ENCODE measurements at places on chromosomes 16 and 17.

DNA sequence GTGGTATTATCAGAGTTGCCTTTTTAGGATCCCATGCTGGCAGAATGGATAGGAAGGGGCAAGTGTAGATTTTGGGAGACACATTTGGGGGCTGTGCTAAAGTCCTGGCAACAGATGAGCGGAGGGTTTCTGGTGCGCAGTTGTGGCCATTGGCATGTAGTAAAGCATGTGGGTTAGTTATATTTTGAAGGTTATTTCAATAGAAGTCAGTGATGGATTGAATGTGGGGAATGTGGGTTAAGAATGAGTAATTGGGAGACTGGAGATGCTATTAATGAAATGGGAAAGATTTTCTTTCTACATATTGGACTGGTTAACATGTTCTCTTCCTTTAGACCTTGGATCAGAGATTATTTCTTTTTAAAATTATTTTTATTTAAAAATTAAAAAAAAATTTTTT is 10.0 kb downstream of the DUS2 start:
- no peak for DNase-seq

GRCh38 chr16:71568551-71568950 is 8.3 kb downstream of the TAT start:
- no peak for DNase-seq

DNA sequence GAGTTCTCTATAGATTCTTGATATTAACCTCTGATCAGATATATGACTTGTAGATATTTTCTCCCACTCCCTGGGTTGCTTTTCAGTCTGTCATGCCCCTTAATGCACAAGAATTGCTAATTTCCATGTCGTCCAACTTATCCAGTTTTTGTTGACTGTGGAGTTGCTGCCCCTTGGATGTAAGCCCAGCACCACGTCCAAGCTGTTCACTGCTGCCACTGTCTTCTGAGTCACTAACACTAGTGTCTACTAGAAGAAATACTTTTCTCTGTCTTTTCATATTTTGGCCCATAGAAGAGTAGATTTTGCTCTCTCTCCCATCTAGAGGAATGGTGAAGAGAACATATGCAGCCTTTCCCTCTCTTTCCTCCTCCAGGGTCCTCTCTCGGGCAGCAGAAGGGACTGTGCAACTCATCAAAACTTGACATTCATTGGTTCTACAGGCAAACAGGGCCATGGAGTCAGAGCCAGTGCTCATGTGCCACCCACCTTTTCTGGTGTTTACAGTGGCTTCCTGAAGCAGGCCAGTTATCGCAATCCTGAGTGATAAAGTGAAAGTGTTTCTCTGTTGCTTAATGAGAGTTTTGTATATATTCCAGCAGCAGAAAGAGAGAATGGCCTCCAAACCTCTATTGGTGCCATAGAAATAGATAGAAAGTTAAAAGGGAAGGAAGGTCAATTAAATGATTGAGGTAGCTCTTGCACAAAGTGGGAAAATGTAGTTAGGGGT is 22.6 kb upstream of the PMP22 start:
- DNase-seq: no peak

GRCh38 chr17:77319211-77320043 is 178.7 kb downstream of the SEC14L1 start:
- DNase-seq: peak; percentile 81

DNA sequence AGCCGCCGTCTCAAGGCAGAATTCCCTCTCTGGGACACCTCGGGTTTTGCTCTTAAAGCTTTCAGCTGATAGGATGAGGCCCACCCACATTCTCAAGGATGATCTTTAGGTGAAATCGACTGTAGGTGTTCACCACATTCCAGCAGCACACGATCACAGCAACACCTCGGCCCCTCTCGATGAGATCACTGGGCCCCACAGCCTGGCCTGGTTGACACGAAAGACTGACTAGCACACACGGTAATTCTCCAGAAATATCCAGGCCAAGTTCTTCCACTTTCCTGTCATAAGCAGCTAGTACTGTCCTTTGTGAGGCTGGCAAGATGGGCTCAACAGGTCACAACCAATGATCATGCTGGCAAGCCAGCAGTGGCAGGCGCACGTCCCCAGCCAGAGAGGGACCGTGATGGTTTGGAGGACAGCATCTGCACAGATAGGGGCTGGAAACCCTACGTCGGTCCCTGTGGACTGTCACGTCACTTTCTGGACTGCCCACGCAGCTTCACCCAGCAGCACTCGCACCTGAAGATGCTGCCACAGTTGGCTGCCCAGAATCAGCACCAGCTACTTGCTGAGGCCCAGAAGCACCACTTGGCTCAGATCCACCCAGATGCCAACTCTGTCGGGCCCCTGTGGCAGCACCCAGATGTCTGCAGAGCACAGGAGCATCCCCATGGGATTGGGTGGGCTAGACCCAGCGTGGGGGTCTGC is 17.4 kb downstream of the TMC6 start:
- DNase-seq: no peak

GRCh38 chr16:51442141-51442870 is 291.2 kb upstream of the SALL1 start:
- no peak for DNase-seq

- no peak for DNase-seq
These were observed 5.7 kb downstream of the TPPP3 start for GRCh38 chr16:67387479-67388079.

DNA sequence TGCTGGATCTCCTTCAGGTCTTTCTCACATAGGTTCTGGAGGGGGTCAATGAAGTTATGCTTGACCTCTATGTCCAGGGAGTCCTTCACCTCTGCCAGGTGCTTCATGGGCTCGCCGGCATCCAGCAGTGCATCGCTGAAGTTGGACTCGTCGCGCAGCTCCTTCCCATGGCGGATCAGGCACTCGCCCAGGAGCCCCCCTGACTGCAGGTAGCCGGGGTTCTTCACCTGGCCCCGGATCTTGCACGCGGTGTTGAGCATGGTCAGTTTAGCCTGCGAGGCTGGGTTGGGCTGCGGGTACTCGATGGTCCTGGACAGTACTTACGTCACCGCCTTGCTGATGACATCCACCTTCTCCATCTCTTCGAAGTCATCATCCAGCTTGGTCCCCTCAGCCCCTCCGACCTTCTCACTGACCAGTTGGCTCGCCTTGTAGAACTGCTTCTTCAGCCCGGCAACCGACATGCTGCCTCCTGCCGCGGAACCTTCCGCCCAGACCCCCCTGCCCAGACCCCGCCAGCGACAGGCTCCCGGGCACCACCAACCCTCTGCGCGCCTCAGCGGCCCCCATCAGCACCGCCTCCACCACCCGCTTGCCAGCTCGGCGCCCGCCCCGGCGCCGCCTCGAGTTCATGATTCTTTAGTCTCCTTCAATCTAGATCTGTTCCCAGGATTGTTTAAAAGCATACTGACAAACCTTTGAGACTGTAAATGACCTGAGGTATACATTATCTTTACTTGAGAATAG is 99.8 kb downstream of the KPNA2 start:
- DNase-seq: no peak

- DNase-seq: peak; percentile 90
These were observed 621 bp downstream of the CEP95 start for GRCh38 chr17:64507413-64507782.

GRCh38 chr16:67034487-67034886 is 5.5 kb downstream of the CBFB start:
- DNase-seq: peak; percentile 22

- peak; percentile 54 for DNase-seq
These were observed 7.3 kb downstream of the RGS11 start for GRCh38 chr16:268141-269053.

DNA sequence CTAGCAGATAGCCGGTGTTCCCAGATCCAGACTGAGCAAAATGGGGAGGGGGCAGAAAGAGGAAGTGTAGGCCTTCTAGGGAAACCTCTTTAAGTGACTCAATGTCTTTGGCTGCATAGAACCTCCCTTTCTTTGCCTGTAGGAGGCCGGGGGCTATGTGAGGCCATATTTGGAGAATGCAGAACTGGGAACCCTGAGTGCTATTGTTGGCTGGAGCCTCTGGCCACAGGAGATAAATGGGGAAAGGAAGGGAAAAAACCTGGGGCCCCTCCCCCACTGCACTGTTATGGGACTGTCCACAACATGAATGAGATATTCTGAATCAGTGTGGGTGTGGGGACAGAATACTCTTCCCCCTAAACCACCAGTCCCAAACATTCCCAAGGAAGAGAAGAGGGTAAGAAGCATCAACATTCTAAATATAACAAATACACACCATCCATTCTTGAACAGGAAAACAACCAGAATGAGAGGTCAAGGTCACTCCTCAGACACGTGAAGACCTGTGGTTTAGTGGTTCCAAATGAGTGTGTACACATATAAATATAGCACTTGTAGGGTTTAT is 2.4 kb downstream of the VPS25 start:
- DNase-seq: peak; percentile 49

DNA sequence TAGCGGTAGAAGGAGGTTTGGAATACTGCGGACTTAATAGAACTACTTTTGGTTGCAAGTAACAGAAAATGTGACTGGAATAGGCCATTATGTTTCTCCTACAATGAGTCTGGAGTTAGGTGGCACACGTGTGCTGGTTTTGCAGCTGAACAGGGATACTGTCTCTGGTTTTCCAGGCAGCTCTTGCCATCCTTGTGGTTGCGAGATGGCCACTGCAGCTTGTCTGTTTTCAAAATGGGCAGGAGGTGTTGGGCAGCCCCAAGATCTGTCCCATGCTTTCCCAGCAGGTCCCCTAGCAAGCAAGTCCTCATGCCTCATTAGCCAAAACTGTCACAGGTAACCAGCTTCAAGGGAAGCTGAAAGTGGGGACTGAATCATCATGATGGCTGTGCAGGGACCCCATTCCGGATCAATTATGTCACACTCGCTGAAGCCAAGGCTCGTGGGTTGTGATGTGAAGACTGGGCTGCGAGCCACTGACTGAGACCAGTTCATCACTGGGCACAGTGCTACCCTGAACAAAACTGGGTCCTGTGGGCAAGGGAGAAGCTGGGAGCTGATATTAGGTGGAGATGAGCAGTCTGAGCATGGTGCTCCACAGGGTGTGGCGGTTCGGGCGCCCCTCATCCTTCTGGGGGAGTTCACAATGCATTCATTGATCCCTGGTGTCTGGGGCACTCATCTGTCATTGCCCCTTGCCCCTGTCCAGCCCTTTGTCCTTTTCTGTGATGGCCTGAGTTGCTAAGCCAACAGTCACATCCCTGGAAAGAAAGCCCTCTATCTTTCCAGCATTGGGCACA is 82.1 kb downstream of the KSR1 start:
- no peak for DNase-seq

DNA sequence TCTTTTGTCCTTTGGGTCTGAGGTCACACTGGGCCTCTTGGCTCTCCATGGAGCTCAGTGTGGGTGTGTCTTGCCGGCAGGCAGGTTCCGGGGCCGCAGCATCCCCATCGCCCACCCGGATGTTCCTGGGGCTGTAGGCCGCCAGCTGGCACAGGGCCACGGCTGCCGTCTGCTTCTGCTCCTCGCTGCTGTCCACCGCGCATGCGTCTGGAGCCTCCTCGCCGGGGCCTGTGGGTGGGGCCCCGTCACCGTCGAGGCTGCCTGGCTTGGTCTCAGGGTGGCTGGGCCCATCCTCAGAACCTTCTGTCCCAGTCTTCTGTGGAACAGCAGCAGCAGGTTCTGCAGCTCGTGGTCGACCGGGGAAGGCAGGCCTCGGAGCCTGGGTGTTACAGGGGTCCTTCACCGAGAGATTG is 9.6 kb downstream of the ZNF750 start:
- no peak for DNase-seq

GRCh38 chr17:79843816-79844800 is 4.9 kb upstream of the CBX4 start:
- no peak for DNase-seq

DNA sequence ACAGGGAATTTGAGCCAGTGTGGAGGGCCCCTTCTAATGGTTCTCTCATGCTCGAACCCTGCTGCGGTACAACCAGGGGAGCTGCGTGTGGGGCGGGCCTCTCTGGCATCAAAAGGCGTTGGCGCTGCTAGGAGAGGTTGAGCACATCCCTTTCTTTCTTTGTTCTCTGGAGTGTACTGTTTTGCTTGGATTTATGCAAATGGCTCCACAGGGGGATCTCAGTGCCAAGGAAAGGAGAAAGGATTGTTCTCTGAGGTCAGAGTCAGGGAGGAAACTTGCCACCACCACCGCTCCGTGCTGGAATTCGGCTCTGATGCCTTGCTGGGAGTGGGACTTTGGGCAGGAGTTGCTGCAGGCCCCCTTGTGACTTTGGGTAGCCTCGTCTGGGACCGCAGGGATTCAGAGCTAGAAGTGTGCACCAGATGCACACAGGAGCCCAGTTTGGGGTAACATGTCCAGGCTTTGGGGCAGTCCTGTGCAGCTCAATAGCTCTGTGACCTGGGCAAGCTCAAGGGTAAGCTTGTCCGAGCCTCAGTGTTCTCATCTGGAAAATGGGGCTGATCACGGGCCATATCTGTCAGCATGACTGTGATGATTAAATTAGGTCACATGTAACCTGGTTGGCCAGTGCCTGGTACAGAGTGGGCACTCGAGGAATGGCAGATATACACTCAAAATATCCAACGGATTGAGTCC is 353.0 kb upstream of the EEF2KMT start:
- DNase-seq: no peak

GRCh38 chr17:5583426-5584382 is 605 bp downstream of the NLRP1 start:
- DNase-seq: peak; percentile 18

DNA sequence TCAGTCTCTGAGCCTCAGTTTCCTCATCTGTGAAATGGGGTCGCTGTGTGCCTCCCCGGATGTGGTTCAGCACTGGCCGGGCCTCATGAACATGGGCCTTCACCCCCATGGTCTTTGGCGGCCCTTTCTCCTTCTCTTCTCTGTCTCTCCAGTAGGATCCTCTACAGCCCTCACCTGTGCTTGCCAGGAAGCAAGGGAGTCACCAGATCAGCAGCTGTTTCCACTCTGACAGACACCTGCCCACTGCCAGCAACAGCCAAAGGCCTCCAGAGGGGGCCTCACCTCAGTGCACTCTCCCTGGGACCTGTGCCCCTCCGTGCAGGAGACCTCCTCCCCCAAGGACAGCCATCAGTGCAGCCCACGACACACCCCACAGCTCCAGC is 89.4 kb downstream of the C16orf78 start:
- DNase-seq: no peak

- DNase-seq: peak; percentile 76
These were observed 1.6 kb upstream of the DUSP14 start for GRCh38 chr17:37488009-37488604.

DNA sequence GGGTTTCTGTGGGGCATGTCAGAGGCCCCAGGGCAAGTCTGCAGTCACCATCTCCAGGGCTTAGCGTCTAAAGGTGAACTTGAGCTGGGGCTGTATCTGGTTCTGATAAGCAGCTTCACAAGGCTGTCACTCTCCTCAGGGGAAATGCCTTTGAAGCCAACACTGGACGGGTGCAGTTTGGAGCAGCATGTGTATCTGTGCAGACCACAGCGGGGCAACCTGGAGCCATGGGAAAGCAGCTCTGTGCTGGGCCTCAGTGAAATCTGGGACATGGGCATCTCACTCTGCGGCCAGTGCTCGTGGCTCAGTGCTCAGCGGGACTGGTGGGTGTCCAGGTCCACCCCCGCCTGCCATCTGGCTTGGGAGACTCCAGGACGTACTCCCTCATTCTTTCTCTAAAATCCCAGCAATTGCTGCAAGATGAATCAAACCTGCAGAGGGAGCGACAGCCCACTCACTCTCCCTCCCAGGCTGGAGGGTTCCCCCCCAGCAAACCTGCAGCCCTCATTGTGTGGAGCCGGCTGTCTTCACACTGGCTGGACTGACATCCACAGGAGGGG is 63.5 kb downstream of the PRMT7 start:
- DNase-seq: no peak

GRCh38 chr17:4124999-4125398 is 17.8 kb downstream of the ZZEF1 start:
- no peak for DNase-seq

- DNase-seq: no peak
These were observed 226.8 kb downstream of the CPPED1 start for GRCh38 chr16:12576878-12577277.

- peak; percentile 94 for DNase-seq
These were observed at the start of gene MAF for GRCh38 chr16:79600638-79601091. Gene MAF (minus strand): TSS chr16:79600737. CDS start chr16:79599902, 835 bp downstream.

All from hematopoietic multipotent progenitor cell treated with erythropoietin and hydrocortisone succinate and interleukin-3 and kit ligand, for 4 days (in vitro differentiated cells).